SW 1271 (cell line): ENCODE measurements at places on chromosomes 4 and X.

DNA sequence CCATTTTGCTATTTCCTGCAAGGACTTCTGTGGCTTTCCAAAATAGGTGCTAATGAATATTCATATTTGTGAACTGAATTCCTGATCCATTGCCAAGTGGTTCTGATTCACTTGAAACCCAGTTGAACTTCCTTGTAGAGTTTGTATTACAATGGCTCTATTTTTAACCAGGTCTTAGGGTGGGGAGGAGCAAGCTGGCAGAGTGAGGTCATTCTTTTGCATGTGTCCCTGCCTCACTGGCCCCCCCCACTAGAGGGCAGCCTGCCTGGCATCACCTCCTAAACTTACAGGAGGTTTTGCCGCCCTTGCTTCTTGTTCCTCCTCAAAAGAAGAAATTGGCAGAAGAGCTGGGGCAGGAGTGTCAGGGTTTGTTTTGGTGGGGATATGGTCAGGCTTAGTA lies 10.5 kb downstream of the PTTG2 start:
- no peak for DNase-seq

GRCh38 chr4:6676722-6677558 lies 16.7 kb upstream of the S100P start:
- DNase-seq = no peak

- DNase-seq = no peak
Observed at GRCh38 chr4:172826861-172827260, 341.8 kb upstream of the GALNT7 start.

DNA sequence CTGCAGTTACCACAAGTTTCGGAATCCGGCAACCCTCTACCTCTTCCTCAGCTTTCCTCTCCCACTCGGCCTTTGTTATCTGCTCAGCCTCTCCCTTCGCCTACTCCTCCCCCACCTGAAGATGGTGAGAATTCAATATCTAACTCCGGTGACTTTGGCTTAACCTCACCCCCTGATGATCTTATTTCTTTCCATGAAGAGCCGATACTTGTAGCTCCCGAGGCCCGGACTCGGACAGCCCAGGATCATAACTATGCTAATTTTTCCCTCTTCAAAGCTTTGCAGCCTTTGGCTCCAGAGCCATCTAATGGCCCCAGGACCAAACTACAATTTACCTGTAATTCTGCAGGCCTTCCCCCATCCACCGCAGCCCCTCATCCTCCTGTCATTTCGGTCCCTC lies 32.0 kb upstream of the MGST2 start:
- no peak for DNase-seq

DNA sequence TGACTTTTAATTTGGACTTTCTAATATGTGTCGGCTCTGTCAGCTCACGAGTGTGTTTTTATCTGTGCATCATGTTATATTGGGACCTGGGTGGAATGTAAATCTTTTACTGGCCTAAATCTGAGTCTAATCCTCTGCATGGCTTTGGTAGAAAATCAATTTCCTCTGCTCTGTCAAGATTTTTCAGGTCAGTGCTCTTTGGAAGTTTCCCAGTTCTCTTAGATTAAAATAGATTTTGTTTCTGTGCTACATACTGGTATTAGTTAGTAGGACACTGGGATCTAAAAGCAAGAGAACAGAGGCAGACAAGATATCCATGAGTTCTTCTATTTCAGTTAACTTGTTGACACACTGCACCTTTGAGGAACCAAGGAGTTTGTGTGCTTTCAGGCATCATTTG lies 39.7 kb downstream of the REPS2 start:
- no peak for DNase-seq
